Ascending aorta (tissue), 2 donors: ENCODE measurements at places on chromosomes 11 and 22.

DNA sequence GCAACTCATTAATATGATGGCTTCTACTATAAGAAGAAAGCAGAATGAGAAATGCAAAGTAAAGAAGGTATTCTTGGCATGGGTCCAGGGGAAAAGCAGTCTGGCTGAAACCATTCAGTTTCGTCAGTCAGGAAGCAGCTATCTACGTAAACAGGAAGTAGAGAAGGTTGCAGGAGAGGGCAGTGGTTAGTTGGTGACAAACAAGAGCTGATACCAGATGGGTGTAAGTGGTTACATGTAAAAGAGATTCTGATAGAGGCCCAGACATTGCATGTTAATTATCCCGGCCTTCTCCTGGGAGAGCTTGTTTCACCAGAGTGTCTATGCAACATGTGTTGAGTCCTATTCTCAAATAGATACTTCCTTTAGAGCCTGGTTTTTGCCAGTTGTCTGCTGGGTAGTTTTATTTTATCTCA lies 58.4 kb upstream of the PSMA1 start:
- DNase-seq, result no peak

DNA sequence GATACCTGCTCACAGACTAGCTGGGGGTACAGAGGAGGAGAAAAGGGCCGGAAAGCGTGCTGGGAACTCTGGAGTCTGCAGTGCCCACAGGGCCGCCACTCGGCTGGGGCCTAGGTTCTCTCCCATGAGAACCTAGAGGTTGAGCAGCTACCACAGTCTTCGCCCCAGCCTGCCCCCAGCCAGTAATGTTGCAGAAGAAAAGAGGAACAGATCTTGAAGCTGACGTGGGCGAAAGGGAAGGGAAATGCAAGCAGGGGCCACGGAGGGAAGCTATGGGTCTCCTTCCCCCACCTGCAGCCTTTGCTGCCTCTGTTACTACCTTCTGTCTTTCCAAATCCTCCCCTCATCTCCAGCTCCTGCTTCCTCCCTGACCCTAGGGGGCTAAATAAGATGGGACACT lies 28.8 kb upstream of the P2RY2 start:
- DNase-seq, result peak; percentile 72

GRCh38 chr11:47536915-47537314 lies 16.0 kb downstream of the CELF1 start:
- DNase-seq, result no peak

DNA sequence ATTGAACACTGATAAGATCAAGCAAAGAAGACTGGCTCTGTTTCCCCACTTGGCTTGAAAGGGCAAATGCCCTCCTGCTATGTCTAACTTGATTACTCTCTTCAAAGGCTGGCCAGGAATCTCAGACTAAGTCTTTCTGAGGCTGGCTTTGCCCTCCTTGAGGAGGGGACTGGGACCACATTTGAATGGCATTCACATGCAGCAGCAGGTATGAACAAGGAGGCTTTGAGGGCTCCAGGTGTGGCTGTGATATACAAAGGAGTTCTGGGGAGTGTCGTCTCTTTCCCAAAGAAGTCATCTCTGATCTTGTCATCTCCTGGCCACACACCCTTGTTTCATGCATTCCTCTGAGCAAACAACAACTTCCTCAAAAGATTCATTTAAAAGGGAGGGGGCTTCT lies 130.8 kb downstream of the ARL14EP start:
- DNase-seq, result no peak

DNA sequence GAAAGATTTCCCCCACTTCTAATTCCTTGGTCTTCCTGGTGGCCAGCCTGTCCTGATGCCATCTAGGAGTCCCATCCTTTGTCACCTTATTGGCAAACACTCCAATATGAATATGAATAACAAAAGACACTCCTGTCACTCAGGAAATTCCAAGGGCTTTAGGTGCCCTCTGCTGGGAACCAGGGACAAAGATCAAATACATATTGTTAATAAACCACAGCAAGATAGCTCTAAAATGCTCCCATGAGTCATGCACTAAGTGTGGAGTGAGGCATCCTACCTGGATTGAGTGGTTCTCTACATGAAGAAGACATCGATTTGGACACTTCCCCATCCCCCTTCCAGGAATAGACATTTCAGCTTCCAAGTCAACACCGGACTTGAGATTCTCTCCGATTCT lies 823.6 kb downstream of the TBC1D22A start:
- no peak for DNase-seq

- DNase-seq, result no peak
These were observed 72.0 kb downstream of the CYTH4 start for GRCh38 chr22:37354261-37354660.

- DNase-seq, result no peak
These were observed 9.8 kb downstream of the ARRB1 start for GRCh38 chr11:75341612-75342011.

GRCh38 chr22:29623553-29624169 lies 20.2 kb downstream of the NF2 start:
- DNase-seq, result no peak

- DNase-seq, result no peak
These were observed 6.0 kb upstream of the BID start for GRCh38 chr22:17780116-17780740.

DNA sequence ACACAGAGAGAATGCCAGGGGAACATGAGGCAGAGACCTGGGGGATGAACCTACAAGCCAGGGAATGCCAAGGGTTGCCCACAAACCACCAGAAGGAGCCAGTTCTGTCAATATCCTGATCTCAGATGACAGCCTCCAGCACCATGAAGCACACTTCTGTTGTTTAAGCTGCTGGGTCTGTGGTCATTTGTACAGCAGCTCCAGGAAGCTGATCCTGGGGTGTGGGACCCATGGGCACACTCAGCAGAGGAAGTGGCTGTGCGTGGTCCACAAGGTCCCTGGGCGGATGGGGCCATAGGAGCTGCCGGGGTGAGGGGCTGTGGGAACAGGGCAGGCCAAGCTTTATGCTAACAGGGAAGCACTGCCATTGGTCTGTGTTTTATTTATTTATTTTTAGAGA lies 12.1 kb downstream of the PPM1F start:
- DNase-seq, result no peak

- peak; percentile 71 for DNase-seq
These were observed 697 bp upstream of the PAFAH1B2 start for GRCh38 chr11:117143390-117143789.

GRCh38 chr11:3736816-3737215 lies 60.5 kb downstream of the NUP98 start:
- no peak for DNase-seq

GRCh38 chr11:6474806-6475500 lies 1.2 kb upstream of the TRIM3 start:
- DNase-seq, result no peak

- DNase-seq, result peak; percentile 54
These were observed 72.0 kb downstream of the TRIM29 start for GRCh38 chr11:120065876-120066275.

DNA sequence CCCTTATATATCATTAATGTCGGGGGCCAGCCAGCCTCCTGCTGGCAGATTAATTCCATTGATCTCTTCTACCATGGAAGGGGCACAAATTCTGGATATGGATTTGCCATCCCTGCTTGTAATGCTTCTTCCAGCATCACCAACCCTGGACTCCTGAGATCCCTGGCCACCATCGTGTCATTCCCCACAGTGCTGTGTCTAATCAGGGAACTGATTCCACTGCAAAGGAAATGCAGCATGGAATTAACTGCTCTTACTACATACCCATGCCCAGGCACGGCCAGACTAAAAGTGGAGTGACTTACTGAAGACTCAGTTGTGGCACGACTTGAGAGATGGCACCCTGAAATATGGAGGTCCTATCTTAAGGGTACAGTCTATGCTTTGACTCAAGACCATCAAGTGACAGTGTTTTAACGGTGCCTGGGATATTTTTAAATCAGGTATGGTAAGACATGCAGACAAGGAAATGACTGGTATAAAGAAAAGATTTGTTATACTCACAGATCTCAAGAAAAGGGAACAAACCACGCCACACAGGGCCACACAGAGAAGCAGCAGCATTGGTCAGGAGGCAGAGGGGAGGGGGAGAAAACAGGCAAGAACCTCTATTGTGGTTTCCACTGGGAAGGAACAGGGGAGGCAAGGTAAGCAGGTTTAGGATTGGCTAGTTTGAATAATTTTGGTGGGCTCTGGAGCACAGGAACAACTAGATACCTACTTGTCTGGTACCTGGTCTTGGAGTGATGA lies 65.1 kb downstream of the IGLL5 start:
- DNase-seq, result no peak

DNA sequence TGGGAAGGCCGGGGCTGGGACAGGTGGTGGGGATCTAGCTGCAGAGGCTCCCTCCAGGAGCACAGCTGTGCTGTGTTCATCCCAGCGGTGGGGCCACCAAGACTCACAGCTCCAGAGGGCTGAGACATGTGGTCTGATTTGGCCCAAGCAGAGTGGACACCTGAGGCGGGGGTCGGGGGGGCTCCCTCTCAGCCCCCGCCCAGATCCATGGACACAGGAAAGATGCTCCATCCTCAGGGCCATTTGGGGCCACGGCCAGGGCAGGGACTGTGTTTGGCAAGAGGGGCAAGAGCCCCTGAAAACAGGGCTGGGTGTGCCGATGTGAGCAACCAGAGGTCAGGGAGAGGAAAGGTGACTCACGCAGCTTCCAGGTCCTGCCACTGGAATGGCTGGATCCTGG lies 219.4 kb downstream of the BRD1 start:
- DNase-seq, result no peak

- no peak for DNase-seq
These were observed 2.9 kb upstream of the ARFGAP2 start for GRCh38 chr11:47179655-47179991.

- no peak for DNase-seq
These were observed 219.1 kb upstream of the CCDC179 start for GRCh38 chr11:23079382-23079813.

GRCh38 chr11:128551058-128551457 lies 36.3 kb downstream of the ETS1 start:
- DNase-seq, result no peak

- DNase-seq, result no peak
These were observed 7.8 kb upstream of the STIP1 start for GRCh38 chr11:64178203-64178602.

GRCh38 chr11:1206391-1207271 lies 16.2 kb upstream of the MUC5B start:
- DNase-seq, result peak; percentile 52

GRCh38 chr22:37077802-37078448 lies 26.4 kb downstream of the KCTD17 start:
- no peak for DNase-seq

DNA sequence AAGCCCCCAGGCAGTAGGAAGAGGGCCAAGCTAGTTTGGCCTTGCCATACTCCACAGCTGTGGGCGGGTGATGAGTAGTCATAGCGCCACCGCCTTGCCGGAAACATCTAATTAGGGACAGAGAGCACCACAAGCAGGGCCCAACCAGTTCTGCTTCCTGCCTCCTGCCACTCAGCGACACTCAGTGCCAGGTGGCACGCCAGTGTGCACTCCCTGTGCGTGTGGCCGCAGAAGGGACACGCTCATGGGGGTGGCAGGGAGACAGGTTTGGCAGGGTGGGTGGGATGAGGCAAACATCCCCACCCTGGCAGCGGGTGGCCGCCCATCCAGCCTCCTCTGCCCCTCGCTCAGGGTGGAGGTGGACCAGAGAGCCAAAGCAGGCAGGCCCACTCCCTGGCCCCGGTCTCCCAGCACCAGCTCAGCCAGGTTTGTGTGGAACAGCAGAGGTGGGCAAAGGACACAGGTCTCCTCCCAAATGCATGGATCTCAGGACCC lies 4.9 kb downstream of the OVOL1 start:
- no peak for DNase-seq

GRCh38 chr11:82556210-82556609 lies 177.5 kb downstream of the FAM181B start:
- no peak for DNase-seq

DNA sequence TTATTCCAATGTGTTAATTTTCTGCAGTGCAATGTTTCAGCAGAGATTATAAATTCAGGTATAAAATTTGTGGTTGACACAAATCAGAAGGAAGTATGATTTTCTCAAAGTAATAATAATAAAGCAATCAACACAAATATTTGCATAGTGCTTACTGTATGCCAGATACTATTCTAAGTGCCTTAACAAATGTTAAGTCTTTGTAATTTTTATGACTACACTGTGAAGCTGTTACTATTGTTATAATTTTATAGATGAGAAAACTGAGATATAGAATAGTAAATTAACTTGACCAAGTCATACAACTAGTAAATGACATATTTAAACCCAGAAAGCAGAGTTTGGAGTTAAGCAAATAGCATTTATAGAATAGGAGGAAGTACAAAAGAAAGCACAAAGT lies 16.4 kb upstream of the OR6X1 start:
- DNase-seq, result no peak

DNA sequence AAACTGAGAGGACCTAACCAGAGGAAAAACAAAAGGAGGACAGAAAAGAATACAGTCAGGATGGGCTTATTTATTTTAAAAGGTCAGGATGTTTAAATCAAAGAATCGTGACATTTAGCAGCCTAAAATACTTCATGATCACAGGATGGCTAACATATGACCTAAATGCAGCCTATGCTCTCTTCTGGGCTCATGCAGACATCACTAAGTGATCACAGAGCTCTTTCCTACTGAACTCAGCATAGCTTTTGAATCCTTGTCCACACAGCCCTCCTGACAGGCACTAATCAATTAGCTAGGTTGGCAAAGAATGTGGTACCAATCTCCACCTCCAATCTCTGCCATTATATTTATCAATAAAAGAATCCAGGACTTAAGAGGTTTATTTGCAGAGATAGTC lies 60.1 kb upstream of the PHF21A start:
- DNase-seq, result no peak

GRCh38 chr22:30591191-30591587 lies 521 bp downstream of the PES1 start:
- DNase-seq, result no peak
